ENCODE measurements at places on chromosomes 7 and 10. TPM values are rescaled to one million over a fixed set of nuclear protein-coding genes. Genes with fewer than 3 reads are reported as not detected.

ZCWPW1 gene
- total RNA-seq = 1.1 TPM

TFR2 gene
- total RNA-seq = 2.4 TPM

TCERG1L gene
- total RNA-seq = not detected

BHLHA15 gene
- total RNA-seq = 0.33 TPM

FBXO24 gene
- total RNA-seq = 0.51 TPM

C10orf62 gene
- not detected for total RNA-seq

COL28A1 gene
- total RNA-seq = 0.60 TPM

SUN3 gene
- not detected for total RNA-seq

TEX36 gene
- not detected for total RNA-seq

PTPN20 gene
- total RNA-seq = 4.7 TPM

AQP1 gene
- total RNA-seq = 0.40 TPM

EBLN1 gene
- not detected for total RNA-seq

LRRN3 gene
- 0.03 TPM for total RNA-seq

PLXNA4 gene
- total RNA-seq = 1.1 TPM

GLI3 gene
- 0.08 TPM for total RNA-seq

PALD1 gene
- 6.8 TPM for total RNA-seq

LFNG gene
- 25.4 TPM for total RNA-seq

SMARCD3 gene
- 9.7 TPM for total RNA-seq

GHITM gene
- total RNA-seq = 214 TPM

EEPD1 gene
- 57.7 TPM for total RNA-seq

AKR1D1 gene
- 0.18 TPM for total RNA-seq

NEBL gene
- 8.5 TPM for total RNA-seq

HOXA10 gene
- total RNA-seq = 7.1 TPM

ZNF37A gene
- total RNA-seq = 6.1 TPM

CYP17A1 gene
- total RNA-seq = not detected

GSTO2 gene
- 1.5 TPM for total RNA-seq

CH25H gene
- total RNA-seq = 0.26 TPM

TRIL gene
- not detected for total RNA-seq

GATA3 gene
- 3.9 TPM for total RNA-seq

R3HCC1L gene
- total RNA-seq = 13.9 TPM

ST8SIA6 gene
- 0.13 TPM for total RNA-seq

DNAJB6 gene
- total RNA-seq = 134 TPM

GCK gene
- total RNA-seq = not detected

MKX gene
- total RNA-seq = not detected

GJD4 gene
- not detected for total RNA-seq

CASTOR2 gene
- 4.6 TPM for total RNA-seq

Measured in A549 treated with GW870086 at 1 μM for 4 hours (cell line).